ENCODE measurements at places on chromosomes 3 and 15.

GRCh38 chr15:65386886-65387285 lies 9.1 kb upstream of the IGDCC3 start:
- no peak for DNase-seq

DNA sequence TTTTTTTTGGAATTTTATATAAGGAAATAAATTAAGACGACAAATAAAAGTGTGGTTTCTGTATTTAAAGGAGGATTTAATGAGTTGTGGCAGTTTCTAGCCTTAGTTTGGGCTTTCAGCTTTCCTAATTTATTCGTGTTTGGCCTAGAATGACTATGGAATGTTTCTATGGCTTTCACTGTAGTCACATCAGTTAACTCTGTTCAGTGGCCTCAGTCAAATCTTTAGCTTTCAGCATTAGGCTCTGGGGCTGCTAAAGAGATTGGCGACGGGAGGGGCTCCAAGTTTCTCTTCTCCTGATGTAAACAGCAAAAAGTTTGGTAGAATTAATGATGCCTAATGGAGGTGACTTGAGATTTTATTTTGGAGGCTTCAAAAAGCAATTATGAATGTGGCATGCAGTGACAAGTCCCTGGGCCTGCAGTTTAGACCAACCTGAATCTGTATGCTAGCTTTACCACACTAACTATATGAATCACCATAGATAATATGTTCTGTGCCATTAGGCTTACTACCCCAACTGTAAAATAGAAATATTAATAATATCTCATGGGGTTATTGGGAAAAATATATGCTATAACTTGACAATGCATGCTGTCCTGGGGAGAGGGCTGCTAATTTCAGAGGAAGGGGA lies 47.1 kb upstream of the ADGRG7 start:
- peak; percentile 28 for DNase-seq

DNA sequence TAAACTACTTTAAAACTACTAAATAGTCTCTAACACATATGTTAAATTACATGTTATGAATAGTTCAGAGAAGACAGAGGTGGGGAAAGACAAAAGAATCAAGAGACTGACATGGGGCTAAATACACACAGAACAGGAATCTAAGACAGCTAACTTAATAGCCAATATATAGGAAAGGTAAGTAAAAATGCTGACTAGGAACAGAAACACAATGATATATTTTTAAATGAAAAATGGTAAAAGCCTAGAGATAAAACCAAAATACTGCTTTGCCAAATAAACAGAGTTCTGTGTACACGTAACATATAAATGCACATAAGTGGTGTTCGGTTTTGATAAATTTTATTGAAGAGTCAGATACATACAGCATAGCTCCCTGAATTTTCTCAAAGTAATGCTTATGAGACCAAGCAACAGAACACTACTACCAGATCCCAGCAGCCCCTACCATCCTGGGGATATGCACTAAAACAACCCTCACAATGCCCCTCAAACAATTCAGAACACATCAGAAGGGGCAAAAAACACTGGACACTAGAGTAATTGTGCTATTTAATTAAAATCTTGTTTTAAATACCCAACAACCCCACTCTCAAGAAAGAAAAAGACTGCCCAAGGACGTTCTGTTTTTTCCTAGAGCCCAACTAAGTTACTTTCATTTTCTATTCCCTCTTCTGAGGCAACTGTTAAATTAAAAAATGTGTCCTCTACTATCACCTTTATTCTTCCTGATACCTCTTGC lies 121.1 kb downstream of the ADAM10 start:
- no peak for DNase-seq

- DNase-seq, result no peak
These were observed 53.0 kb upstream of the PCSK6 start for GRCh38 chr15:101542306-101543025.

DNA sequence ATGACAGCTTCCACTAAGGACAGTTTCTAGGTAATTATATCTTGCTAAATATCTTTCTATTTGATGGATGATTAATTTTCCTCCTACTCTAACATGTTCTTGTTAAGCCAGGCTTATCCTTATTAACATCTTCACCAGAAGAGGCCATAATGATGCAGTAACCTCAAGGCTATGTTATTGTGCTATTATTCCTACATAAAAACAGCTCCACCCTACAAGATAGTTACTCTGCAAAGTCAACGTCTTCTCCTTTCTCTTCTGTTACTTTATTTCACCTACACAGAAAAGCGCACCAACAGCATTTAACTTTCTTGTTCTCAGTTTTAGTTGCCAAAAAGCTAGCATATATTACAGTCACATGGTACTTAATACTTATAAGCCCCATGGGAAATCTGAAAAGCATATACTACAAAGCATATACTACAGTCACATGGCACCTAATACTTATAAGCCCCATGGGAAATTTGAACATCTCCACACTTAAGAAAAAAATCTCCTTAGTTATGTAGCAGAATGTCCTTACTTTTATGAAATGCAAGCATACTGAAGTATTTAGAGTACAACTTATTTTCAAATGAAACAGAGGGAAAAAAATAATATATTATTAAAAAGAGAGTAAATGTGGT lies 13.4 kb downstream of the ADAM10 start:
- no peak for DNase-seq

DNA sequence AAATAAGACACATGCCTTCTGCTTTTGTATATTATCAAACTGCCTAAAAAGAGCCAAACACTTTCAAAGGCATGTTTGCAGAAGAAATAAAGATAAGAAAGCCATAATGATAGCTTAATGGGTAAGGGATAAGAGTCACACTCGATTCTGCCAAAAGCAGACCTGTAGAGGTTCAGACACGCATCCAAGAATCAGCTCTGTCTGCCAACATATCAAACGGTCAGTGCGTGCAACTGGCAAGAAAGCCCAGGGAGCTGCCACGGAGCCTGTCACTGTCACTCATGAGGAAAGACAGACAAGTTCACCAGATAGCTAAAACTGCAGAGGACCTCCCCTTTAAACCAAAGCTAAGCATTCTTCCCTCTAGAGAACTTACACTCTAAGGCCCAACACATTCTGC lies 23.2 kb downstream of the DCP1A start:
- DNase-seq, result no peak

GRCh38 chr15:77599899-77600298 lies 32.8 kb downstream of the LINGO1 start:
- peak; percentile 72 for DNase-seq

- peak; percentile 87 for DNase-seq
These were observed 103.0 kb upstream of the TBL1XR1 start for GRCh38 chr3:177300039-177300833.

DNA sequence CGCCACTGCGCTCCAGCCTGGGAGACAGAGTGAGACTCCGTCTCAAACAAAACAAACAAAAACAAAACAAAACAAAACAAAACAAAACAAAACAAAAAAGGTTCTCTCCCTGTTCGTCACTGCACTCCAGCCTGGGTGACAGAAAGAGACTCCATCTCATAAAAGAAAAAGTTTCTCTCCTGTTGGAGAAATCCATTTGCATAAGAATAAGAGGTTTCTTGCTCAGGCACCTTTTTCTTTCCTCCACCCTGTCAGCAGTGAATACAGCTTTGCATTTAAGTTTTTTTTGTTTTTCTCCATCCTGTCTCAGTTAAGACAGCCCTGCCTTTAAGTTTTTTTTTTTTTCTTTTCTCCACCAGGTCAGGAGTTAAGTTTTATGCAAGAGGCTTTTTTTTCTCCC lies 109.5 kb downstream of the DPH6 start:
- DNase-seq, result no peak

DNA sequence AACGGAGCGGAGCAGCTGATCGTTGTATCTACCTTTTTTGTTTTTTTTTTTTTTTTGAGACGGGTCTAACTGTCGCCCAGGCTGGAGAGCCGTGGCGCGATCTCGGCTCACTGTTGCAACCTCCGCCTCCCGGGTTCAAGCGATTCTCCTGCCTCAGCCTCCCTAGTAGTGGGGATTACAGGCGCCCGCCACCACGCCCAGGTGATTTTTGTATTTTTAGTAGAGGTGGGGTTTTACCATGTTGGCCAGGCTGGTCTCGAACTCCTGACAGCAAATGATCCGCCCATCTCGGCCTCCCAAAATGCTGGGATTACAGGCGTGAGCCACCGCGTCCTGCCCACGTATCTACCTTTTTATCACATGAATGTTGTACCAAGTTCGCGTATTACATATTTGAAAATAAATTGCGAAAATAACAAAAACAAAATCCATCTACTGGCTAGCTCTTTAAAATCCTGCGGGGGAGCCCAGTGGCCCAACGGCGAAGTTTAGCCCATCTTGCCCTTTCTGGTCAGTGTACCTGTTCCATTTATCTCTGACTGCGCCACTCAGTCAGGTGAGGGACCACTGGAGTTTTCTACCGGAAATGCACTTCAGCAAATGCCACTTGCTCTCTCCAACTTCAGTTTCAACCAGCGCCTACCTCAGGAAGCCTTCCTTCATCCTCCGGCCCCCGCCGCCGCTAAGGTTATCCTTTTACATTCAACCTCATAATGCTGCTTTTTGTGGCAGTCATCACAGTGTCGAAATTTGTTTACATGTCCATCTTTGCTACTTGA lies 1.2 kb upstream of the EIF3J start:
- no peak for DNase-seq

DNA sequence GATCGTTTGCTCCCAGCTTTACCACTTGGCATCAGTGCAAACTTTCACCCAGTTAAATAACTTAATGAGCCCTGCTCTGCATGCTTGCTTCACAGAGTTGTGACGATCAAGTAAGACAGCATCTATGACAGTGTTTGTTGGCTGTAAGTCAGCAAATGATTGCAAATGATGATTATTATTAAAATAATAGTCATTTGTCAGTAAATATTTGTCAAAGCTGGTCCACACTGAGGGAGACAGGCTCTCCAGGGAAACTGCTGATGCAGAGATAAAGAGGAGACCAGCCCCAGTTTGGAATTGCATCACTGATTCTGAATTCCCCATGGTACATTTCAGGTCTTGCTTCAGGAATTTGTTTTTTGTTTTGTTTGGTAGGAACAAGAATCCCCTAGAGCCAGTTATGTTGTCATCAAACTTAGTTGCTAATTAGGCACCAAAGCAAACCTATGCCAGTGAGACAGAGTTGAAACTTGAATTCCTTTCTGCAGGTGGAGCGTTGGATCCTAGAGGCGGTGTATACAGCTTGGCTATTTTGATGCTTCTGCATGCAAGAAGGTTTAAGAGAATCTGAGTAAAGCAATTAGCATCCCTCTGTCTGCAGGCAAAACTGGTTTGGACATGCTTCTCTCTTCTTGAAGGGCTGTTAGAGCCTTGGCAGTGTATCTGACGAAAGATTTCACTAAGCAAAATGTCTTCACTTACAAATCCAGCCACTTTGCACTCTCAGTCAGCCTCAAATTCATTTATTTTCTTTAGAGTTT lies 338.6 kb upstream of the TPRG1 start:
- DNase-seq, result peak; percentile 44

DNA sequence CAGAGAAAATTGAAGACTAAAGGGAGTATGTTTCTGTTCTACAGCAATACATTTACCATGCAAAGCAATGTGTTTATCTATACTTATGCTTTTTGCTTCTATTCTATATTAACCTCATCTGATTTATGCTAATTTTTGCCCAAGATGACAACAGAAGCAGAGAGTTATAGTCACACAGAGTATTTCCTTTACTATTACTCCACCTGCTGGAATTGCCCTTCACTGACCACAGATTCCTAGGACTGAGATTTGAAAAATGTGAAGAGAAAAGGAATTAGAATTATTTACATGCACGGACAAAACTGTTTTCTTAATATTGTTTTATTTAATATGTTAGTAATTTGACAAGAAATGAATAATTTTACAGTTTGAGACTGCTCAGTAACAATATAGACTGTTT lies 745.6 kb downstream of the VGLL3 start:
- no peak for DNase-seq

- DNase-seq, result no peak
These were observed 432 bp upstream of the RAD54L2 start for GRCh38 chr3:51538115-51538458.

- DNase-seq, result peak; percentile 88
These were observed at the start of gene DLL4 for GRCh38 chr15:40928821-40929659. DLL4 (plus strand) TSS chr15:40929340; CDS start chr15:40929669, 329 bp downstream.

DNA sequence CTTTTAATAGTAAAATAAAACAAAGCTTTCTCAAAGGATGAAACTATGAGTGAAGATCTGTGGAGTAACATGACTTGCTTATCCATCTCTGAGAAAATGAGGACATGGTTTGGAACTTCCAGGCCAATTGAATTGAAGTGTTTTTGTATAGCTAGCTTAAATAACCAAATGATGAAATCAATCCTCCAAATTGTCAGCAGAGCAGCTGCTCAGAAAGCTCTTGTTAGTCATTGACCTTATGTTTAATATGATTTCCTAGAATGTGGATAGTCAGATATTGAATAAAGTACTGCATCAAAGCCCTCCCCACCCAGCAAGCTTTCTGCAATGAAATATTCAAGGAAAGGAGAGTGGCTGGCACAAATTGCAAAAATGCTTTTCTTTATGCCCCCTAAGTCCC lies 437.2 kb downstream of the MFSD1 start:
- no peak for DNase-seq

GRCh38 chr3:179957264-179957845 lies 79.4 kb downstream of the PEX5L start:
- DNase-seq, result no peak

DNA sequence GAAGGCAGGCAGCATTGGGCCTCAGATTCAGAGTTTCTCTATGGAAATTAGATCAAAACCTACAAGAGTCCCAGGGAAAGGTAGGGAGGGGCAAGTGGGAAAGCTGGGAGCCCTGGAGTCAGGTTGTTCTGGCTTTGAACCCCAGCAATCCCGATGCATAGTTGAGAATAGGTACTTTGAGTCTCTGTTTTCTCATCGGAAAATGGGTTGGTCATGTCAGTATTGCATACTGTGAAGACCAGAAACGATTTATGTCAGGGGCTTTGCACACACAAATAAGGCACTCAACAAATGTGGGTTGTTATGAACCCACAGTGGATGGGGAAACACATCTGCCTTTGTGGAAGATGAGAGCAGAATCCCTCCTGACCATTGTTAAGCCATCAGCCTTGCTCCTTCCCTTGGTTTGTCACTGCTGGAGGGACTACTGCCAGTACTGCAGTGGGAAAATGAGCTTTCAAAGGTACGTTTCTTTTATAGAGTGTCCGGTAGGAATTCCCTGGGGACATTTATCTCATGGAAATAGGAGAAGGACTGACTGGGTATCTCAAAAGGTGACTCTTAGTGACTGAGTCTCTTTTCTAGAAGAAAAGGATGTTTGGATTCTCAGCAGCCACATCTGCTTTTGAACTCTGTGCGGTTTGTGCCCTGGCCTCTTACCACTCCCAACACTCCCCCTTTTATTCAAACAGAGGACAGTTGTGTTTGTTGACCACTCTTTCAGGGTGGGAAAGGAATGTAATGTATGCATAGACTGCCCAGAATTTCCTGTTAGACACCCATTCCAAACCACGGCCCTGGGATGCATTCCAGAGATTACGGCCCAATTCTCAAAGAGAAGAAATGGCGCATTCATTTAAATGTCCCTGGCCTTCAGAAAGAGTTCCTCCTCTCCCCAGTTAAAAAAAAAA lies 54.6 kb upstream of the VILL start:
- DNase-seq, result peak; percentile 51

DNA sequence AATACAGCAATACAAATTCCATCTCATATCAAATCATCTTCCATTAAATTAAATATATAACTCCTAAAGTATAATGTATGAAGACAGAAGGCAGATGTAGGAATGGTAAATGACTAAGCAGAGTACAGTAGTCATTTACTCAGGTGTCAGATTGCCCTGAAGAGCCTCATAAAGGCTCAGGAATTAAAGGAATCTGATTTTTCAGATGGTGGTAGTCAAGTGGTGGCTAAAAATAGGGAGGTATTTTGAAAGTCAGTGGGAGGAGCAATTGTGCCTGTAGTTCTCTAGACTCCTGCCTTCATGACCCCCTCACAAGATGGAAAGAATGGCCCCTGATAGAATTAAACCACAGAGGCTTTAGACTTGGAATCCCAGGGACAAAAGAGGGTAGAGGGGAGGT lies 142.7 kb upstream of the SYNPR start:
- DNase-seq, result no peak

GRCh38 chr3:170523248-170523647 lies 62.6 kb downstream of the SLC7A14 start:
- DNase-seq, result no peak

Data from eye (tissue), 1 donor.